Dermis lymphatic vessel endothelial cell (primary cell): ENCODE measurements at places on chromosomes 2 and 18. TPM values are rescaled to one million over a fixed set of nuclear protein-coding genes. Genes with fewer than 3 reads are reported as not detected.

The GPR155 gene
- 1.1 and 1.5 TPM in 2 replicates for total RNA-seq

The LAMA1 gene
- 0.09 and 0.22 TPM in 2 replicates for total RNA-seq

The B3GNT2 gene
- 17.7 and 19.7 TPM in 2 replicates for total RNA-seq

The IL36A gene
- not detected in 2 replicates for total RNA-seq

The GRHL1 gene
- total RNA-seq, result 0.09 and 0.11 TPM in 2 replicates
